Stimulated activated CD8-positive, alpha-beta memory T cell treated with anti-CD3 and anti-CD28 coated beads, Interleukin-4, amount 100 ng/mL, for 4 hours (primary cell): ENCODE measurements at places on chromosomes 11 and 22.

DNA sequence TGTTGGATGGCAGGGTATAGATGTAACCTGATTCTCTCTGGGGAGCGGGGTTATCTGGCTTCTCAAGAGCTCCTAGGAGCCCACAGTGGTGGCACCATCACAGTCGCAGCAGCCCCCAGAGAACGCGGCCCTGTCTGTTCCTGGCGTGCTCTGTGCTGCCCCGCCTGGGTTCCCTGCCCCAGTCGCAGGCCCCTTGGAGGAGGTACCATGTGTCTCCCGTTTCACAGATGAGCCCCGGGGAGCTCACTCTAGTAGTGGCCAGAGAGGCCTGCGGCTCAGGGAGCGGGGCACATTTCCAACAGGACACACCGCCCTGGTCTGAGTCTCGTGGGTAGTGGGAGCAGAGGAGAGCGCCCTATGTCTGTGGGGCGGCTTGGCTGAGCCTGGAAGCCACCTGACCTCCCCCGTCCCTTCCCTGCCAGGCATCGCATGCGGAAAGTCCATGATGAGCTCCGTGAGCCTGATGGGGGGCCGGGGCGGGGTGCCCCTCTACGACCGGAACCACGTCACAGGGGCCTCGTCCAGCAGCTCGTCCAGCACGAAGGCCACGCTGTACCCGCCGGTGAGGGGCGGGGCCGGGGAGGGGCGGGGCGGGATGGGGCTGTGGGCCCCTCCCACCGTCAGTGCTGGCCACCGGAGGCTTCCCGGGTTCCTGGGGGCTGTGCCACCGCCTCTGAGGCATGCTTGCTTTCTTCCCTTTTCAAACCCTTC is 21.0 kb upstream of the PPP6R3 start:
- DNase-seq: no peak

- no peak for DNase-seq
Observed at GRCh38 chr11:78138694-78139421, 568 bp downstream of the ALG8 start.

GRCh38 chr22:22759371-22759770 is 115.0 kb downstream of the GGTLC2 start:
- DNase-seq: no peak

- DNase-seq: no peak
Observed at GRCh38 chr22:39806109-39806508, 87.5 kb downstream of the ENTHD1 start.

DNA sequence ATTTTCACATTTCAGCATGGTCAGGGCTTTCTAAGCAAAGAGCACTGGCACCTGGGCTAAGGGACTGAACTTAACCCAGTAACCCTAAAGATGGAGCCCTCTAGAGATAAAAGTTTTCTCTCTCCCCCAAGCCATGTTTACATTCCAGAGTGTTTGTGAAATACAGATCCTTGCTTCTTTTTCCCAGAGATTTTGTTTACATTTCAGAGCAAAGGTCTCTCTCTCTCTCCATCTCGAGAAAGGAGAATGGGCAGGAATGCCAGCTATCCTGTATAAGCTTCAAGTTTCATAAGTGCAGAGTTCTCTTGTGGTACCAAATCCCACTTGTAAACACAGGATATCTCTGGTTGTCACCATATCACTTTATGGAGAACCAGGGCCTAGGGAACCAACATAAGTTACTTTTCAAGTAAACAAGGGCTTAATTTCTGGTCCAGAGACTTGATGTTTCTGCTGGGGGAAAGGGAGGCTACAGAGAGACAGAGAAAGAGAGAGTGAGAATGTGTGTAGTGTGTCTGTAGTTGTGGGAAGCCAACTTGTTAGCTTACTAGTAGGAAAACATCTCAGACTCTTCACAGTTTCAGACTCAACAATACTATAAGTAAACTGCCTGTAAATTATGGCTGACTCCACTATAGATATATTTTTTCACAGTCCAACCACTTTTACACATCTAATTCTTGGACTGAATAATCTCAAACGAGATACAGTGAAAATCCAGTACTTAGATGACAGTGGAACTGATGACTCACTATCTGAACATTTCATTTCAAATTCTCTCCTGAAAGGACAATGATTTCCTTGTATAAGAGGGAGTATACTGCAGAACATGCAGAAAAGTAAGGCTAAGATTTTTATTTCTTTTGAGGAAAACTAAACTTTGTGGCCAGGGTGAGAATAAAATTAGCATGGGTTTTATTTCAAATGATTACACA is 76.2 kb downstream of the ARHGAP32 start:
- no peak for DNase-seq

DNA sequence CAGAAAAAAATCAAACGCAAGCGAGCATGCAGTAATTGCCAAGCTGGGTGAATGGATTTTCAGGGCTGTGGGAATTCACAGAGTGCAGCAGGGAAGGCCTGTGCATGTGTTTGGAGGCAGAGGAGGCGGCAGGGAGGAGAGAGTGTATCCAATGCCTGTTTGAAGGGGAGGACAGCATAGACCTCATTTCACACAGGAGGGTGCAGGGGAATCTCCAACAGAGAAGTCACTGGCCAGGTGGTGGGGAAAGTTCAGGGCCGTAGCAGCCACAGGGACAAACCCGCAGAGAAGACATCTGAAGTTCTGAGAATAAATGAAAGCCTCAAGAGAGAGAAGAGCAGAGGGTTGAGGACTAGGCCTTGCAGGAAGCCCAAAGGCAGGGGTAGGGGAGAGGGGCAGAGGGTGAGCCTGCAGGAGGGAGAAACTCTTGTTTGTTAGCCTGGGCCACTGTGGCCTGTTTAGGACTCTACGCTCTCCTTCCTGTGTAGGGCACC is 19.2 kb upstream of the KDM2A start:
- DNase-seq: no peak

GRCh38 chr11:110455718-110456117 is 26.0 kb downstream of the FDX1 start:
- DNase-seq: no peak

DNA sequence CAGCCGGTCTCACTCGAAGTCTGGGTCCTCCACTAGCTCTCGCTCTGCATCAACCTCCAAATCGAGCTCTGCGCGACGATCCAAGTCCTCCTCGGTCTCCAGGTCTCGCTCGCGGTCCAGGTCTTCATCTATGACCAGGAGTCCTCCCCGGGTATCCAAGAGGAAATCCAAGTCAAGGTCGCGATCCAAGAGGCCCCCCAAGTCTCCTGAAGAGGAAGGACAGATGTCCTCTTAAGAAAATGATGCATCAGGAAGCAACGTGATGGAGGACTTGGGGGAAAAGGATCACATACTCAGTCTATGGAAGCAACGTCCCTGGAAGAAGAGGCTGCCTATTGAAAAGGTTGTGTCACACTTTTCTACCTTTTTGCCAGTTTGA is 1.1 kb downstream of the SRSF8 start:
- DNase-seq: no peak

DNA sequence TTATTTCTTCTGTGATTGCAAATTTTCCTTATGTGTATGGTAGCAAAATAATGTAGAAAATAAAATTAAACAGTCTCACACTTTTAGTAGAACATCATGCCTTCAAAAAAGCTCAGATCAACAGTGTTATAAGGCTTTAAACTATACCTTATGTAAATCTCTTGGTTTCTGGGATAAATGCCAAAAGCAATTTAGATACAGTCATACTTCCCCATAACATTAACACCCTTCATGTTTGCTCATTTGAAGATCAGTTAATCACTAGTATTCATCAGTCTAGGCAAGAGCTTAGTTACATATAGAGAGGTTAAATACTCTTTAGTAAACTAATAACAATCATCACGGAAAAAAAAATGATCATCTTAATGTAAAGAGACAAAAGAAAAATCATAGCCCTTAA is 421.8 kb upstream of the ANO3 start:
- no peak for DNase-seq

- DNase-seq: no peak
Observed at GRCh38 chr11:132062541-132062940, 692.1 kb downstream of the NTM start.

DNA sequence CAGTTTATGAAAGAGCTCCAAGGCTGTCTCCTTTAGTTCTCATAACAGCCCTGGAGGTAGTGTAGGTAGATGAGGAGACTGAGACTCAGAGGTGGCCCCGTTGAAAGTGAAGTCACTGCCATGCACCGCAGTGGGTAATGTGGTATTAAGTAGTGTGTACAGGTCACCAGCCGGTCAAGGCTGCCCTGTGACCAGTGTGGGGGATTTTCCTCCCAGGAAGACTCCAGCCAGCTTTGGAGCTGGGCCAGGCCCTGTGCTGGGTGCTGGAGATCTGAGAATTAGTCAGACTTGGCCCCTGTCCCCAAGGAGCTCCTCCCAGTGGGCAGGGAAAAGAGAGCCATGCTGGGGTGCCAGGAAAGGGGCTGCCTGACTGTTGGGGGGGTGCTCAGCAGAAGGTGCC is 5.3 kb downstream of the OMP start:
- DNase-seq: no peak

GRCh38 chr11:15687342-15687741 is 572.6 kb downstream of the INSC start:
- no peak for DNase-seq

DNA sequence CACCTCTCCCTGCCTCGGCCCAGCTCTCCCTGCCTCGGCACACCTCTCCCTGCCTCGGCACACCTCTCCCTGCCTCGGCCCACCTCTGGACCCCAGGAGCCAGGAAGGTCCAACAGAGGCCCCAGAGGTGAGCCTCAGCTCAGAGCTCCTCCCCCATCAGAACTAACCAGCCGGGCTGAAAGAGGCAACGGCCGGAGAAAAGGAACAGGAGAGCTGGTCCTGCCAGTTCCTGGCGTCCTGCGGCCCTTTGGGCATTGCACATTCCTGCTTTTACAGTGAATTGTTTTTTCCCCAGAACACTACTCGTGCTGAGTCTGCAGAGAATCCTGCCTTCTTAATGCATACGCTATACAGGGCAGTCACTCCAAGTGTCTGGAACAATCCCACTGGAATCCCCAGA is 45.8 kb downstream of the LMO1 start:
- no peak for DNase-seq

DNA sequence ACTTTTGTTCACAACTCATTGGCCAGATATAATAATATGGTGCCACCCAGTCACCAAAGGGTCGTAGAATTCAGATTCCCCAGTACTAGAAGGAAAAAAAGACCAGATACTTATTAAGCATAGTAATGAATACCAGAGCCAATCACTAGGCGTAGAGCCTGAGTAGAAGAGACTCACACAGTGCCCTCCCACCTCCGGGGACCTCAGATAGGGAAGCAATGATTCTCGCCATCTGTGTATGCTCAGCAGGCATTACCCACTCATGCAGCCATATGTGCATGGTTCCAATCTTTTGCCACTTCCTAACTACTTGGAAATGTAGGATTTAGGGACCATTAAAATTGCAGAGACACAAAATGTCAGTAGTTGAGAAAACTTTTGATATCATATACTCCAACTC is 85.3 kb downstream of the C11orf87 start:
- no peak for DNase-seq

DNA sequence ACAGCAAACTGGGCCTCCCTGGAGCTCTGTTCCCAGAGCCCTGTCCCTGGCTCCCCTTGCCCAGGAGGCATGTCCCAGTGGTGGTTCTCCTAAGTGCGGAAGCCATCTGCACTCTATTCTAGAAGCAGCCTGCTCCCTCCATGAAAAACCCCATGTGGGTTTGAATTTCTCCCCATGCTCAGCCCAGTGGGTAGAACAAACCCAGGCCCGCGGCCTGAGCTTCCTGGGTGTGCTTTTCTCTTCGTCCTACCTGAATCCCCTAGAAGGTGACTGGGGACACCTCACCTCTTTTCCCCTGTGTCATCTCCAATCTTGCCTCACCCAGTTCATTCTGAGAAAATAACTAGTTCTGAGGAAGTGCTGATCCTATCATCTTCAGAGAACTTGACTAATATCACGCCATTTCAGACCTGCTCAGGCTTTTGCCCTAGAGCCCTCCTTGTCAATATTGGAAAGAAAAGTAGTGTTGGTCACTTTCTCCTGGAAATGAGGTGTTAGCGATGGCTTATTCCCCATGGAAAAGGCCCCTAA is 15.9 kb downstream of the IL10RA start:
- DNase-seq: no peak

DNA sequence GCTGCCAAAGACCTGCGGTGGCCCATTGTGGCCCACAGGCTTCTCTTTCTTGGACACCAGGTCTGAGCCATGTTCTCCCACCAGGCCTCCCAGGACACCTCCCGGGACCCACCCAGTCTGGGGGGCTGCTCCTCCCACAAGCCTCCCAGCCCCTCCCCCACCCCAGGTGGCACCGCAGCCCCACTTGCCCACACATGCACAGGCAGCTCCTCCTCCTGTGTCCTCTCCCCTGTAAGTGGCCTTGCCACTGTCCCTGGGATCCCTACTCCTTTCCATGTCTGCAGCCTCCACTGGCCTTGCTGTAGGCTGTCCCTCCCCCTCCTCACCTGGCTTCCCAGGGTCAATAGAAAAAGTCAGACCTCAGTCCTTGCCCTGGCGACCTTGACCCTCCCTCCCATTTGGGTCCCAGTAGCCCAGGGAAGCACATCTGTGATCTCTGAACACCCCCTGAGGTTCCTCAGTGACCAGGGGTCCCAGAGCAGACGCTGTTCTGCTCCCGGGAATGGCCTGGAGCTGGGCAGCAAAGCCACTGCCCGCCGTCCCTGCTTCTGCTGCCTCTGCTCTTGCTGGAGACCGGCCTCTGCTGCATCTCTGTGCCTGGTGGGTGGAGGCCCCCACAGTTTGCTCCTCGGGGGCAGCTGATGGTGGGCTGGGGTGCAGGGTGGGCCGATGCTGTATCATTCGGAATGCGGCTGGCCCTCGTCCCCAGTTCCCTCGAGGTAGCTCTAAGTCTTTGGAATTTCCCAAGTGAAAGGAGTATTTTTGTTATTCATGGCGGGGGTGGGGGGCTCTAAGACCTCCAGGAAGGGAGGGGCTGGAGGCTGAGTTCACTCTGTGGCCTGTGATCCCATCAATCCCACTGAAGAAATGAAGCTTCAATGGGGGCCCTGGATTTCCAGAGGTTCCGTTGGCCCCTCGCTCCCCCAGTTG is 43.6 kb downstream of the ARHGAP8 start:
- DNase-seq: no peak

GRCh38 chr11:61787928-61788491 is 4.4 kb downstream of the TMEM258 start:
- DNase-seq: no peak

- no peak for DNase-seq
Observed at GRCh38 chr11:92969293-92969633, 188 bp upstream of the MTNR1B start.

DNA sequence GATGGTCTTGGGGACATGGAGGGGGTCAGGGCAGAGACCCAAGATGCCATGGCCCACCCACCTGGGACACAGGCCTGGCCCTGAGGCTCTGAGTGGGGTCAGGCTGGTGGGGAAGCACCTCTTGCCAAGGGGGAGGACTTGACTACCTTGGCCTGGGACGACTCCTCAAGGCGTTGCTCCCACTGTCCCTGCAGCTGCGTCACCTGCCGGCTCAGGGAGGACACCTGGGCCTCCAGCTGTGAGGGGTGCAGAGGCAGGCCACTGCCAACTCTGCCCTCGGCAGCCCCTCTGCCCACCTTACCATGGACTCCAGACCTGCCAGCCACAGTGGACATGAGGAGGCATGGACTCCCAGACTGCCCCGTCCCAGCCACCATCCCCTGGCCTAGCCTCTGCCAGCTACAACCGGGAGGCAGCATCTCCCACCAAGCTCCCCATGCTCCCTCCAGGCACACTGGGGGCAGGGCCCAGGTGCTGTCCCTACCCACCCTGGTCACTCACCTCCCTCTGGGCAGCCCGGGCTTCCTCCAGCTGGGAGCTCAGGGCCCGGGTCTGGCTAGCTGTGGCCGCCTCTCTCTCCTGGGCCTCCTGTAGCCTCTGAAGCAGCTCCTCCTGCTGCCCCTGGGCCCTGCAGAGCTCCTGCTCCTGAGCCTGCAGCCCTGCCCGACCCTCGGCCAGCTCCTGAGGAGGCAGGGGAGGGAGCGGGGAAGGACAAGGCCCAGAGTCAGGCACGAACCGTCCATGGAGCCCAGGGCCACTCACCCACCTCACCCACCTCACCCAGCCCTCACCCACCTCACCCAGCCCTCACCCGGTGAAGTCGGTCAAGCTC is 8.6 kb downstream of the CDC42BPG start:
- DNase-seq: no peak
